SK-N-SH (cell line): ENCODE measurements at places on chromosomes 13 and 19. TPM values are rescaled to one million over a fixed set of nuclear protein-coding genes. Genes with fewer than 3 reads are reported as not detected.
A peak's percentile ranks its signal among the peaks of the same experiment; 100 is the strongest.

DNA sequence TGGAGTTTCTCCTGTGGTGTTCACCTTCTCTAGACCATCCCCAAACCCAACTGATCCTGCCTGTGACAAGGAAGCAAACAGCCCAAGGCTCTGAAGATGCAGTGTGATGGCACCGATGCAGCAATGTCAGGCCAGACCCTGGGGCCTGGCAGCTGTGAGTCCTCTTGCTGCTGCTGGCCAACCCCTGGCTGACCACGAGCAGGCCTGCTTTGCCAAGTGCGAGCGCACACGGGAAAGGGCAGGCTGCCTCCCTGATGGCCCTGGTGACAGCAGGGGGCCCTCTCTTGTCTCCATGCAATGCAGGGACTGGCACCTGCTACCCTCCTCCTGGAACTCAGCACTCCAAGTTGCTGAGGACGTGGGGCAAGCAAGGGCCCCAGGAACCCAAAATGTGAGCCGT, 5.4 kb upstream of the VSTM2B start:
- H3K4me3 ChIP-seq: no peak overlapping the region
- no peaks in the 10 kb centered on the region for H3K36me3 ChIP-seq
- H3K27me3 ChIP-seq: peaks cover 41% of the 10 kb centered on the region
- H3K27ac ChIP-seq: no peak overlapping the region
- H3K4me1 ChIP-seq: no peaks in the 10 kb centered on the region

GRCh38 chr13:71830736-71831135, 36.3 kb downstream of the DACH1 start:
- no peak overlapping the region for H3K4me3 ChIP-seq
- H3K27ac ChIP-seq: no peak overlapping the region
- no peak for DNase-seq
- no peaks in the 10 kb centered on the region for H3K36me3 ChIP-seq
- H3K4me1 ChIP-seq: peaks cover 8% of the 10 kb centered on the region

IPO5 gene
- 77.1 and 91.8 TPM in 2 replicates for polyA plus RNA-seq

DNA sequence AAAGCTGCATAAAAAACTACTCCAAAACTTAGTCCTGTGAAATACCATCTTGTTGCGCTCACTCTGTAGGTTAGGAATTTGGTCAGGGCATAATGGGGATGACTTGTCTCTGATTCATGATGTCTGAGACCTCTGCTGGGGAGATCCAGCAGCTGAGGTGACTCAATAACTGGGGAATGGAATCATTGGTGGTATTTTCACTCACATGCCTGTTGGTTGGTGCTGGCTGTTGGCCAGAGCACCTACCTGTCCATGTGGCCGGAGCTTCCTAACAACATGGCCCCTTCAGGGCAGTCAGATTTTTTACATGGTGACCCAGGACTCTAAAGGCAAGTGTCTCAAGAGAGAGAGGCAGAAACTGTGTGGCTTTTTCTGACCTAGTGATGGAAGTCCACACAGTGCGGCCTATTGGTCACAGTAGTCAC, 7.4 kb upstream of the ESD start:
- no peaks in the 10 kb centered on the region for H3K4me1 ChIP-seq
- H3K4me3 ChIP-seq: no peak overlapping the region
- no peak for DNase-seq
- no peaks in the 10 kb centered on the region for H3K36me3 ChIP-seq
- no peaks in the 10 kb centered on the region for H3K27me3 ChIP-seq

DNA sequence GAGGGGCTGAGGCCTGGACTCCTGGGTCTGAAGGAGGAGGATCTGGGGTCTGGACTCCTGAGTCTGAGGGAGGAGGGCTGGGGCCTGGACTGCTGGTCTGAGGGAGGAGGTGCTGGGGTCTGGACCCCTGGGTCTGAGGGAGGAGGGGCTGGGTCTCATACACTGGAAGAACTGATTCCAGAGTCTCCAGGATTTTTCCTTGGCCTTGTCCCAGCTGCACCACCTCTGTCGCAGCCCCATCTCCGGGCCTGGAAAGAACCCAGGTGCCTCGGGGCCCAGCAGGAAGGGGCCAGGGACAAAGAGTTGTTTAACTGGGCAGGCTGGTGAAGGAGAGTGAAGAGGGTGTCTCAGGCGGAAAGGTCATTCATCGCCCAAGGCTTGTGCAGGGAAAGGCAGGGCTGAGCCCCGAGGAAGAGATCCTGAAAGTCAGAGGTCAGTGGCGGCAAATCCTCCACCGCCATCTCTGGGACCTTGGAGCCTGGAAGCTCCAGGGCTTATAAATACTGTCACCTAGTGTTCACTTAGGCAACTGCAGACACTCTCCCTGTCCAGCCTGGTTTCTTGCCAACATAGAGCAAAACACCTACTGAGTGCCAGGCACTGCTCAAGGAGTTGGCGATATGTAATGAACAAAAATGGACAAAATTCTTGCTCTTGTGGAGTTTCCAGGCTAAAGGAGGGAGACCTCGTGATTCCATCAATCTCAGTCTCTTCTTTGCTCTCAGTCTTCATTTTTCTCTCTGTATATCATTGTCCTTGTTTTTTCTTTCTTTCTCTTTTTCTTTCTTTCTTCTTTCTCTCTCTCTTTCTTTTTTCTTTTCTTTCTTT, 4.4 kb upstream of the KCNN4 start:
- H3K4me1 ChIP-seq: peaks cover 20% of the 10 kb centered on the region
- H3K27me3 ChIP-seq: no peaks in the 10 kb centered on the region
- H3K36me3 ChIP-seq: no peaks in the 10 kb centered on the region
- peak; percentile 84 for DNase-seq
- H3K27ac ChIP-seq: no peak overlapping the region
